ENCODE measurements at places on chromosomes 6 and 20. TPM values are rescaled to one million over a fixed set of nuclear protein-coding genes. Genes with fewer than 3 reads are reported as not detected.

DNA sequence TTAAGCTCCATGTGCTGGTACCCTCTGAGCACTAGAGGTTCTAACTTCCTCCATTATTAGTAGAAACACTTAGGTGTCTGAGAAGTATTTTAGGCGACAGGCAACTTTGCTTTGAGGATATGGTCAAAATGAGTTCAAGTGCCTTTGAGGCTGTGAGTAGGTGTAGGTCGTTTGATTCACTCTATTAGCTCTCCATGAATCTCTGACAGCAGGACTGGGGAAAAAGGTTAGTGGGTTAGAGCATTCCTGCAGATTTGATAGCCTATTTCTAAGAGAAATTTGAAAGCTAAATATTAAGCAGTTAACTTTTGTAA is 45.9 kb downstream of the IGF2R start:
- no peak for DNase-seq

DNA sequence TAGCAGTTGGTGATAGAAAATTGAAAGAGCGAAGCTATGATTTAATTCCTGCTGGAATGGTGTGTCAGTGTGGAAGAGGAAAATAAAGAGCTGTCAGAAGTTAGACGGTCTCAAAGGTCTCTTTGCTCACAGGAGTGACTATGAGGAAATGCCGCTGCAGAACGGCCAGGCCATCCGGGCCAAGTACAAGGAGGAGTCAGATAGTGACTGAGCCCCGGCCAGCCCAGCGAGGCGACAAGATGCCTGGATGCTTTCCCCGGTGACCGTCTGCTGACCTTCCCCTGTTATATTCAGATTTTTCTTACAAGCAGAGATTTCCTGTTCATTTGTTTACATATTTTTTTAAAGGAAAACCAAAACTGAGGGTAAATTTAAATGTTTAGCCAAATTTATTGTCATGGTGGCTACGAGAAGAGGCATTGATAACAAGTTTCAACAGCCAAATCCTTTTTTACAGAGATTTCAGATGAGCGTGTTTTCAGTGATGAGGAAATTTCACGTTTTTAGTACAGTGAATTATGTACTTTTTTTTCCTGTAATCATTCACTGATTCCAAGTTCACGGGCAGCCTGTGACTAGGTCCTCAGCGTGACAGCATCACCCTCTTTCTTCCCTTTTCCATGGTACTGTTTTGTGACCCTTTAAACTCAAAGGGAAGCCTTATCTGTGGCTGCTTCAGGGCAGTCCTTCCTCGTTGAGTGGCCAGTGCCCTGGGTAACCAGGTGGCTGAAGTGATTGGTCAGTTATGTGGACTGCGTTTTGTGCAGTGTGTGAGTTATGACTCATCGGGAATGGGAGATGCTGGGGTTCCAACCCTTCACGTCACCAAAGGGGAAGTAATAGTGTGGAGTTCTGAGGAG is 12.6 kb downstream of the DYNLT1 start:
- DNase-seq, result no peak

- DNase-seq, result no peak
These were observed 9.7 kb upstream of the FBXL4 start for GRCh38 chr6:98957450-98957849.

DNA sequence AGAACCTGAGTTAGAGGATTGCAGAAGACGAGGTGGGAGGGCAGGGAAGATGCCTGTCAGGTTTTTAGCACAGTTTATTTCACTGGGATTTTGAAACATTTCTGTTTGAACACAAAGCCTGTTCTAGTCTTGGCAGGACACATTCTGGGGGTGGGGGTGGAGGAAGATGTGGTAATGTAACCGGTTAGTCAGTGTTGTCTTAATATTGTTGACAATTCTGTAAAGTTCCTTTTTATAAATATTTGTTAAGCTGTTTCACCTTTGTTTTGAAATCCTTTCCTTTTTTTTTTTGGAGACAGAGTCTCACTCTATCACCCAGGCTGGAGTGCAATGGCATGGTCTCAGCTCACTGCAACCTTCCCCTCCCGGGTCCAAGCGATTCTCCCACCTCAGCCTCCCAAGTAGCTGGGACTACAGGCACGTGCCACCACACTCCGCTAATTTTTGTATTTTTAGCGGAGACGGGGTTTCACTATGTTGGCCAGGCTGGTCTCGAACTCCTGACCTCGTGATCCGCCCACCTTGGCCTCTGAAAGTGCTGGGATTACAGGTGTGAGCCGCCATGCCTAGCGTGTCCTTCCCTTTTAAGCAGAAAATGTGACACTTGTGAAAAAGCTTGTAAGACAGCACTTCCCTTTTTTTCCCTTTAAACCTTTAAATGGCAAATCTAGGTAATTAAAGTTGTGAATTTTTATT is 20.2 kb downstream of the SLC9A8 start:
- DNase-seq, result no peak

- no peak for DNase-seq
These were observed 1.9 kb upstream of the FUCA2 start for GRCh38 chr6:143513410-143513809.

The TOX2 gene
- polyA plus RNA-seq, result 59.0 TPM
